ENCODE measurements at places on chromosomes 11 and 22.

DNA sequence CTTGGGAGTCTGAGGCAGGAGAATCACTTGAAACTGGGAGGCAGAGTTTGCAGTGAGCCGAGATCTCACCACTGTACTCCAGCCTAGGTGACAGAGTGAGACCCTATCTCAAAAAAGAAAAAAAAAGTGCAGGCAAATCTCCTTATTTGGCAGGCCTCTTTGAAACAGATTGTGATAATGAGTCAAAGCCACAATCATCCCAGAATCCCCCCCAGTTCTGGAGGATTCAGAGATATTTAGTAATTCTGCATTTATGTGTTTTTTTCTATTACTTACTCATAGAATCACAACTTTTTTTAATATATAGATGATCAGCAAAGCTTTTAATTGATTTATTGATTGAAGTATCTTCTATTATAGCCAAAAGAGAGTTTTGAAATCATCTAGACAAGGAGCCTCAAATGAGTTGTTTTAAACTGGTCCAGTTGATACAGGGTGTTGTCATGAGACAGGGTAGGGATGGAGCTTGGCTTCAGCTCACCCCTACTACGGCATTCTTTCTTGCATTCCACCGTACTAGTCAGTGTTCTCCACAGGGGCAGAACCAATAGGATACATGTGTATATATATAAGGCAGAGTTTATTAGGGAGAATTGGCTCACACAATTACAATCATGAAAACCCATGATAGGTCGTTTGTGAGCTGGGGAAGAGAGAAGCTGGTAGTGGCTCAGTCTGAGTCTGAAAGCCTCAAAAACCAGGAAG, 39.3 kb upstream of the SORL1 start:
- DNase-seq: no peak

DNA sequence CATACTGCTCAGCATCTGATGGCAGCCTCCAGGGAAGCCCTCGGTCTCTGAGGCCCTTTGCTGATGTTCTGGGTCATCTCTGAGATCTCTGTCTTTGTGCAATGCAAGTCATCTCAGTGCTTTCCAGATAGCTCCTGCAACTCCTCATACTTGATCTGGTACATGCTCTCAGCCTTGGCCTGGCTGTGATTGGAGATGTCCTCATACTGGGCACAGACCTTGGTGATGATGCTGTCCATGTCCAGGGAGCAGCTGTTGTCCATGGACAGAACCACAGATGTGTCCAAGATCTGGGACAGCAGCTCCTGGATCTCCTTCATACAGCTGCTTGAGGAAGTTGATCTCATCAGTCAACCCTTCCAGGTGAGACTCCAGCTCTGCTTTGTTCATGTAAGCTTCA, 69.1 kb downstream of the SIK2 start:
- no peak for DNase-seq

DNA sequence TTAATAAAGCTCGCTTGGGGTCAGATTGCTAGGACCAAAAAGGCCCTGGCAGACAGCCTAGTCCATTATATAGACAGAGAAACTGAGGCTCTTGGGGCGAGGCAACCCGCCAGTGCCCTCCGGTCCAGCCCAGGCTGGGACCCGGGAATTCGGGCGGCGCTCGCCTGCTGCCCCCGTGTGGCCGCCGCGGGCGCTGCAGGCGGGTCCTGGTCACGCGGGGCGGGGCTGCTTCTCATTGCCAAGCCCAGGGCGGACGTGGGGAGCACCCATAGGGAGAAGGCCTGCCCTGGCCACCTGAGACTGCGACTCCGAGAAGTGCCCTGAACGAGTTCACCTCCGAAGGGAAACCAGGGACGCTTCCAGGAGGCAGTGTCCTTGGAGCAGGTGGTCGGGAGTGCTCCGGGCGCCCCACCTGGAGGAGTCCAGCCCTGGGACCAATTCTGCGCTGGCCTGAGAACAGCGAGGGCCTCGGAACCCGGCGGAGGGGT, 36.0 kb upstream of the CSNK1E start:
- DNase-seq: peak; percentile 43

- no peak for DNase-seq
These were observed 21.6 kb downstream of the PPARA start for GRCh38 chr22:46171940-46172339.

GRCh38 chr11:78446210-78446609, 28.6 kb upstream of the GAB2 start:
- DNase-seq: no peak

DNA sequence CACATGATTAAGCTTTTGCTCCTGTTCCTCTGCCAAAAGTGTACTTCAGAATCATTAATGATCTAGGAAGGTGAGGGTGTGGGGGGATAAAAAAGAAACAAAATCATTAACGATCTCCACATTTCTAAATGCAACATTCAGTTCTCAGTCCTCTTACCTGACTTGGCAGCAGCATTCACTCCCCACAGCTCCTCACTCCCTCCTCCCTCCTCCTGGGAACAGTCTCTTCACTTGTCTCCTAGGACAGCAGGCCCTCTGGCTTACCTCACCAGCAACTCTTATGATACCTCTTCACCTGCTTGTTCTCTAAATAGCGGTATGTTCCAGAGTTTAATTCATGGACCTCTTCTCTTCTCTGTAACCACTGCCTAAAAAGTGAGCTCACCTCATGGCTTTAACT, 56.5 kb upstream of the APOA1 start:
- DNase-seq: no peak

- no peak for DNase-seq
These were observed 29.2 kb downstream of the GRAMD4 start for GRCh38 chr22:46649141-46650077.

GRCh38 chr11:39780131-39780530, 1679.3 kb downstream of the LRRC4C start:
- DNase-seq: no peak

DNA sequence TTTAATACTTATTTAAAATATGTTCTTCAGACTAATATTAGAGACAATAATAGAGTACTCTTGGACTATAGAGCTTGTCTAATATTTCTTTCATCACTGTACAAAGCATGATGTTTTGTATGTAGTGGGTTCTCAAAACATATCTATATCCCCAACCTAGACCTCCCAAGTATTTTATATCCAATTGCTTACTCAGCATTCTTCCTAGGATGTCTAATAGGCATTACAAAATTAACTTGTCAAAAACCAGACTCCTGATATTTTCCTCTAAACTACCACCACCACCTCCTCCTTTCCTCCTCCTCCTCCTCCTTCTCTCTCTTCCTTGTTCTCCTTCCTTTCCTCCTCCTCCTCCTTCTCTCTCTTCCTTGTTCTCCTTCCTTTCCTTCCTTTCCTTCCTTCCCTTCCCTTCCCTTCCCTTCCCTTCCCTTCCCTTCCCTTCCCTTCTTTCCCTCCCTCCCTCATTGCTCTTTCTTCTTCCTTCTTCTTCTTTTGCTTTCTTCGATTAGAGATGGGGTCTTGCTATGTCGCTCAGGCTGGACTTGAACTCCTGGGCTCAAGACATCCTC, 21.3 kb downstream of the BCO2 start:
- no peak for DNase-seq

DNA sequence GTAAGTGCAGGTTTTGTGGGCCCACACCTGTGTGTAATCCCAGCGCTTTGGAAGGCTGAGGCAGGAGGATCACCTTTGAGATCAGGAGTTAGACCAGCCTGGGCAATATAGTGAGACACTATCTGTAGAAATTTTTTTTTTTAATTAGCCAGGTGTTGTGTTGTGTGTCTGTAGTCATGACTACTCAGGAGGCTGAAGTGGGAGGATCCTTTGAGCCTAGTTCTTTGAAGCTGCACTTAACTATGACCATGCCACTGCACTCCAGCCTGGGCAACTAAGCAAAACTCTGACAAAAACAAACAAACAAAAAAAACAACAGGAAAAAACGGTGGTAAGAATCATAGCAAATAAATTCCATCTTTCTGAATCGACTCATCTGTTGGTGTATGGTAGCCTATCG, 268.6 kb upstream of the PDGFD start:
- DNase-seq: no peak

DNA sequence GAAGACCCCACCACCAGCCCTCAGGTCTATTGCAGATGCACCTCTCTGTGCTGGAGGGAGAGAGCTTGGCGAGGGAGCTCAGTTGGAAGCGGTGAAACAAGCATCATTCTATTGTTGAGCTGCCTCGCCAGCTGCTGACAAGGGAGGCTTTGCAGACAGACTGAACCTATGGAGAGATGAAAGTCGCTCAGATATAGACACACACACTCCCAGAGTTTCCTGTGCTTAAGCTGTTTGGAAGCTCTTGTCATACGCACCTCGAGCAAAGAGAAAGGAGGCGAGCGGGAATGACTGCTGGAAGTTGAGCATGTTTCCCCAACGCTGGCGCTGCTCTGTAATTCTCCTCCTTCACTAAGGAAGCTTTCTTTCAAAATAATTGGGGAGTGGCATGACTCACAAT, 126.1 kb downstream of the TRIM29 start:
- DNase-seq: no peak

DNA sequence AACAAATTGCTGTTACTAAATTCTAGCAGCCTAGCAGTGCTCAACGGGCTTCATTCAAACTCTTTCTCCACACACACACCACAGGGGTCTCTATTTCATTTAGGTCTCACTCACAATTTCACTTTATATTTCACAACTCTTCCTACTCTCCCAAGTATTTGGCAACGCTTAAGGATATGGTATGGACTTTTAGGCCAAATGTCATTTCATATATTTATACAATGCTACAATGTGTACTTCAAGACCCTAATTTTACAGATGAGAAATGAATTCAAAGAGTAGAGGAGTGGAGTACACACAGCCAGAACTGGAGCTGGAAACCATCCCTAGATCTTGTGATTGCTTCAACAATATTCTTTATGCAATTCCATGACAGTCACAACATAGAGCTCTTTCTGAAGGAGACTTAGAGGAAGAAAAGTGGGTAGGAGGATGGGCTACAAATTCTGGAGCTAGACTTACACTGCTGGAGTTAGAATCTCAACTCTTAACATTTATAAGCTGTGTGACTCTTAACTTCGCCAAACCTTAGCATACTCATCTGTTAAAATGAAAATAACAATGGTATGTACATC, 2.5 kb upstream of the MS4A13 start:
- DNase-seq: no peak

GRCh38 chr11:109015283-109015682, 350.4 kb downstream of the DDX10 start:
- DNase-seq: no peak

GRCh38 chr22:28703436-28703835, 23.8 kb upstream of the TTC28 start:
- no peak for DNase-seq

DNA sequence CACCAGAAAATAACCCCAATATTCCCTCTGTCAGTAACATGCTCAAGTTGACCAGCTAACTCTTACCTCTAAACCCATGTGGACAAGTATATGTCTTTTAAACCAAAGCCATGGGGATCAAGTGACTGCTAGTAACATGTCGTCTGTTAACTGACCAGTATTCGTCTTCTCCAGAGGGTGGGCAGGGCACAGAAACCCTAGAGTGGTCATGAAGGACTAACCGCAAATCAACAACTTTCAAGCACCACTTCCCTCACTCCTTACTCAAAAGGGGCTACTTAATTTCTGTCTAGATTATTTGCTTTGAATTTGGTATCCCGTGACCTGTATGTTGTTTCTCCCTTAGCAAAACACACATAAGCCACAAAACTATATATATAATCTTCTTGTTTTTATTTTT, 293.2 kb downstream of the SWAP70 start:
- DNase-seq: no peak

DNA sequence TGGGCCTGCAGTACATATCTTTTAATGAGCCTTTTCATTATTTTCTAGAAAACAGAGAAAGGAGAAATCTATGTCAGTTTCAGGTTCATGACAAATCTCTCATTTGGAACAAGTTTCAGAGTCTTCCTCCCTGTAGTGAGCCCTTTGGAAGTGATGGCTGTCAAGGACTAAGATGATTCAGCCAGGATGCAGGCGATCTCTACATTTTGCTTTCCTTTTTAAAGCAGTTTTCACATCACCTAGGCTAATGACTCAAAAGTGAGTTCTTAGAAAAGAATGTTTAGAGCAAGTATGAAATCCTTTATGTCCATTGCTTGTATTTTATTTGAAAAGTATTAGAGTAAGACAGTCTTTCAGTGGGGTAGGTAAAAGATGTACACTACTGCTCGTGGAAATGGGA, 130.1 kb downstream of the TRPC6 start:
- DNase-seq: no peak

DNA sequence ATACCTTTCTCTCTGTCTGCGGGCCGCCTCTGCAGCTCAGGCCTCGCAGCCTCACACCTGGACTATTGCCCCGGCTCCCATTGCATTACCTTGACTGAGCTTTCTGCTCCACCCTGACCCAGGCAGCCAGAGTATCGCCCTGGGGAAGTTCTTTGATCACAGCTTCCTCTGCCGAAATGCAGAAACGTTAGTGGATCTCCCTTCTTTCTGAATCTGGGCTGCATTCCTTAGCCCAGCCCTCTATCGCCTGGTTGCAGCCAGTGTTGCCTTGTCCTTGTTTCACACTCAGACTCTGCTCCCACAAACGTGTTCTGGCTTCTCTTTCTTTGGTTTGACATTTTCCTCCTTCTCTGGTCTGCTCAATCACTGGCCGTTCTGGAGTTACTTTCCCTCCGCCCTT, 195.7 kb downstream of the ADAMTS15 start:
- no peak for DNase-seq
